Glutamatergic neuron (in vitro differentiated cells): ENCODE measurements at places on chromosomes 7 and 10. TPM values are rescaled to one million over a fixed set of nuclear protein-coding genes. Genes with fewer than 3 reads are reported as not detected.

DNA sequence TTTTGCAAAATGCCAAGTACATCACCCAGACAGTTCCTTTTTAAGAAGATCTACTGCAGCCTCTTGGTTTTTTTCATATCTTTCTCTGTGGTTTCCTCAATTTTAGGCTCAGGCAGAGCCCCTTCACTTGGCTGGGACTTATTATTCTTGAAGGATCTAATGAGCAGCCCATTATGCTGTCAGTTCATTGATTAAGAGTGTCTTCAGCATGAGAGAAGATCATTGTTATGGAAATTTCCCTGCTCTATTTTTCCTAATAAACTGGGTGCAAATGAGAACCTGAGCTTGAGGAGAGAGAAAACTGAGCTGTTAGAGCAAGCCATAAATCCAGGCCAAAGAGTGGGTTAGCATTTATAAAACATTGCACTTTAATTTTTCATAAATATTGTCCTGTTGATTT is 146.5 kb downstream of the SEC23IP start:
- no peak overlapping the region for H3K4me3 ChIP-seq
- H3K27ac ChIP-seq = no peak overlapping the region
- no peaks in the 10 kb centered on the region for H3K36me3 ChIP-seq
- H3K4me1 ChIP-seq = peaks cover under 1% of the 10 kb centered on the region
- H3K27me3 ChIP-seq = no peaks in the 10 kb centered on the region

GRCh38 chr7:149690688-149691446 is 82.5 kb downstream of the ZNF467 start:
- no peak overlapping the region for H3K4me3 ChIP-seq
- H3K36me3 ChIP-seq = no peaks in the 10 kb centered on the region
- H3K27me3 ChIP-seq = peaks cover 7% of the 10 kb centered on the region
- DNase-seq = peak; percentile 68
- H3K27ac ChIP-seq = no peak overlapping the region
- H3K4me1 ChIP-seq = peaks cover 2% of the 10 kb centered on the region

DNA sequence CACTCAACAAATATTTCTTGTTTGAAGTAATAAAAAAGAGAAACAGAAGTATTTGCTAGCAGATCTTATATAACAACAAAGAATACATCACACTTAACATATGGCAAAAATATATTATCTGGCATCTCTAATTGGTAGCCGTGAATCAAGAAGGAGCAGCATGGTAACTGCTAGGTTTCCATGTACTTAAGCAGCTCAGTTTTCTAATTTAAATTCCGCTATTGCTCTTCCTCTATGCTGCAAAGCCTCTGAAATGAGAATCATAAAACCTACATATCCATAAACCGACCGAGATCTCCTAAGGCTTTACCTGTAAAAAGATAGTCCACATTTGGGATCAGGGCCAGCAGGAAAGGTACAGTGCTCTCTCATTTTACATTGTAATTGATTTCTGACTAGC is 76.6 kb upstream of the PTPRZ1 start:
- no peaks in the 10 kb centered on the region for H3K36me3 ChIP-seq
- H3K4me3 ChIP-seq = no peak overlapping the region
- peaks cover 16% of the 10 kb centered on the region for H3K4me1 ChIP-seq

- H3K27ac ChIP-seq = no peak overlapping the region
- DNase-seq = no peak
- H3K4me1 ChIP-seq = no peaks in the 10 kb centered on the region
- H3K27me3 ChIP-seq = peaks cover 10% of the 10 kb centered on the region
Measured at GRCh38 chr10:47190301-47190700, 109.7 kb upstream of the GDF10 start.

- no peak for DNase-seq
- H3K27ac ChIP-seq = no peak overlapping the region
- no peaks in the 10 kb centered on the region for H3K4me1 ChIP-seq
- no peaks in the 10 kb centered on the region for H3K36me3 ChIP-seq
- H3K4me3 ChIP-seq = no peak overlapping the region
Measured at GRCh38 chr10:28211759-28212158, 91.1 kb downstream of the MPP7 start.

- no peaks in the 10 kb centered on the region for H3K36me3 ChIP-seq
- no peak overlapping the region for H3K4me3 ChIP-seq
- H3K4me1 ChIP-seq = no peaks in the 10 kb centered on the region
- no peak overlapping the region for H3K27ac ChIP-seq
Measured at GRCh38 chr10:127922675-127923366, 15.9 kb downstream of the PTPRE start.

DNA sequence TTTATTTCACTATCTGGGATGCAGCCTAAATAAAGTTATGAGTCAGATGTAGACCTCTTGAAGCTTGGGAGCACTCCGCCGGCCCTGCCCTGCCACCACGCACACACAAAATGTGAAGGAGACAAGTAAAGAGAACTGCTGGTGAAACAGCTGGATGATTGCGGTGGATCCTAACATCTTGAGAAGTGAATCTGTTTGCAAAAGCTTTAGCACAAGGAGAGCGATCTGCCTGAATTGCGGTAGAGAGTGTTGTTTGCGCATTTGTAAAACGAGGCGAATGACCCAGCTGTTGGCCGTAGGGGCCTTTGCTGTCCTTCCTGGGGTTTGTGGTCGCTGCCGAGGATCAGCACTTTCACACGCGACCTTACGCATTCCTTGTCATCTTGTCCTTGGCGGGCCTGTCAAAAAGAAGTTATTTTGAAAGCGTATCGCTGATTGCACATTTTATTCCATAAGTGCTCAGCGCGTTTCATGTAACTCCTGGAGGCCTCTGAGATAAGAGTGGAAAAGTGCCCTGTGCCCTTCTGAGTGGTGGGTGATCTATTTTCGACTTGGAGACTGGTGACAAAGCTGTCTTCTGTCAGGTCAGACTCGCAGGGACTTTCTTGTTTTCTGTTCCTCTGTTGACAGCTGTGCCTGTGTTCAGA is 40.8 kb downstream of the RBM20 start:
- no peak overlapping the region for H3K27ac ChIP-seq
- H3K4me3 ChIP-seq = no peak overlapping the region
- DNase-seq = no peak
- H3K4me1 ChIP-seq = peaks cover 17% of the 10 kb centered on the region
- no peaks in the 10 kb centered on the region for H3K36me3 ChIP-seq
- peaks cover 5% of the 10 kb centered on the region for H3K27me3 ChIP-seq

DNA sequence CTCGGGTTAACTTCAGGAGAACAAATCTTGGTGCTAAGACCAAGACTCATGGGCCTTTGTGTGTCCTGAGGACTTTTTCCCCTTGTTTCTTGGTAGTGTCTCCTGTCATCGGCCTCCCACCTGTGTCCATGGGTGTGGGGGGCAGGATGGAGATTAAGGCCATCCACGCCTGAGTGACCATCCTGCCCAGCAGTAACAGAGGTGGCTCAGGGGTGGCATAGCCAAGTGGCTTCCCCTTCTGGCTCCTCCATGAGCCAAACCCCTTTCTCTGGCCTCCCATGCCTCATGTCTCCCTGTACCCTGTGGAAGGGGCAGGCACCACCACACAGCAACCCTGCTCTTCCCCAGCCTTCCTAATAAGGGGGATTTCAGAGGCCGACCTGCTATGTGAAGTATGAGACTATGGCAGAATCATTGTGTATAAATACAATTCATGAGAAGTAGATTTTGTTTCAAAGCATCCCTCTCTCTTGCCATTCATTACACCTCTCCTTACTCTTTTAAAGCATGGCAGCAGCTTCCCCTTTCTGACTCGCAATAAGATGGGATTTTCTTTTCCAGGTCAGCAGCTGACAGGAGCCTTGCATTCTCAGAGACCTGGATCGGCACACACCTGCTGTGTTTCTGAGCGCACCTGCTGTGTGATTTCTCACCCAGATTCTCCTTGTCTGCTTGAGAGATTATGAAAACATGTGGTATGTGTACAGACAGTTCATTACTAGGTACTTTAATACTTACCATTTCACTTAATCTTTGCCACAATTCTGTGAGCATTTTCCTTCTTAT is 102.5 kb downstream of the XPNPEP1 start:
- no peak overlapping the region for H3K4me3 ChIP-seq
- no peaks in the 10 kb centered on the region for H3K4me1 ChIP-seq
- no peak overlapping the region for H3K27ac ChIP-seq
- no peak for DNase-seq
- H3K27me3 ChIP-seq = no peaks in the 10 kb centered on the region
- H3K36me3 ChIP-seq = no peaks in the 10 kb centered on the region

GRCh38 chr7:26105236-26105635 is 46.8 kb upstream of the NFE2L3 start:
- peaks cover 4% of the 10 kb centered on the region for H3K27me3 ChIP-seq
- H3K4me1 ChIP-seq = peaks cover 9% of the 10 kb centered on the region
- H3K27ac ChIP-seq = no peak overlapping the region

DNA sequence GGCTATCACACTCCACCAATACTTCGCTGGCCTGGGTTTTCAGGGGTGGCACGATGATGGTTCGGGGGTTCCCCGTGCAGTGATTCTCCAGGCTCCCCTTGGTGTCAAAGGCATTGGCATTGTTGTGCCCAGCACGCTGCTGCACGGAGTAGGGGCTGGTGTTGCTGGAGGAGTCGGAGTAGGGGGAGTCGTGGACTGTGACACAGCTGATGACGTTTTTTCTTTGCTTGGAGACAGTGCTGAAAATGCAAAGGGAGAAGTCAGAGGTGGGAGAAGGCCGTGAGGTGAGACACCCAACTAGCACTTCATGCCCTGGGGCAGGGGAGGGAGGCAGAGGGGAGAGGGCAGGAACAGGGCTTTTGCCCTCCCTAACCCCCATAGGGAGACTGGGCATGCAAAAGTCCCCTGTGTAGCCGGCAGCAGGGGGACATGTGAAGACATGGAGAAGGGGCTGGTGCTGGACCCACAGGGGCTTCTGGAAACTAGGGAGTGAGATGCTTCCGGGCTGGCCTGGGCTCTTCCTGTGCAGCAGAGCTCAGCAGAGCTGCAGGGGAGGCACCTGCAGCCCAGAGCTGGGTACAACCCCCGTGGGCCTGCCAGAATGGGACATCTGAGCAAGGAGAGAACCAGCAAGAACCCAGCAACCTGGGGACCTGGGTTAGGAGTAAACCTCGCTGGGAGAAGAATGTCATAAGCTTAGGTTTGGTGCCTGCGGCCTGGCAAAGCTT is 60.5 kb downstream of the CLEC2L start:
- H3K36me3 ChIP-seq = peaks cover 6% of the 10 kb centered on the region
- no peak overlapping the region for H3K27ac ChIP-seq
- H3K4me1 ChIP-seq = peaks cover 4% of the 10 kb centered on the region

DNA sequence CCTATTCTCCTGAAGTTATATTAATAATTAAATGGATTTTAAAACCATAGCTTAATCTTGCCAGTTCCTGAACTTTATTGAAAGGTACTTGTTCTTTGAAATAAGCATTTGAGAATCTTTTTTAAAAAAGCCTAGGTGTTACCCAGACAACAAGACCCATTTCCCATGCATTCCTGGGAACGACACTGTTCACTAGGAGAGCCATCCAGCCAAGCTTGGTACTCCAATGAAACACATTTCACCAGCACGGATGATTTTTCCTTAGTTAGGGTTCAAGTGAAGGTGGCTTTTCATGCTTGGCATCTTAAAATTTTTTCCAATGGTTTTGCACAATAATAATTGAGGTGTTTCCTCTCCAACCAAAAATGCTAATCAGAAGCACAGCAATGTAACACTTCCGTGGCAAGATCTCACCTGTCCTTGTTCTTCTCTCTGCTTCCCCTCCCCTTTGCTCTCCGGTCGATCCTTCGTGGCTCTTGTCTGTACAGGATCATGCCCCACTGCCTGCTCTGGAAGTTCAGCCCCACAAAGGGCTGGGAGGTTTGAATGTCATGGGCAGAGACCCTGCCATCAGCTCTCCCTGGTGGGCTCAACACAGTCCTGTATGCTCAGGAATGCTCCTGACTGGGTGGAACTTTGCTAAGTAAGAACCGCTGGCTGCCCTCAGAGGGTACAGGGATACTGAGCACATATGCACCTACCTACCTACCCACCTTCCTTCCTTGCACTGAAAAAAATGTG is 69.7 kb upstream of the AQP1 start:
- H3K27me3 ChIP-seq = peaks cover 13% of the 10 kb centered on the region
- H3K4me3 ChIP-seq = no peak overlapping the region
- H3K4me1 ChIP-seq = peaks cover 39% of the 10 kb centered on the region
- H3K36me3 ChIP-seq = no peaks in the 10 kb centered on the region

Gene NKX1-2
- 0.59 TPM for total RNA-seq

Gene CFTR
- not detected for total RNA-seq
